ENCODE measurements at places on chromosomes 16 and 17. TPM values are rescaled to one million over a fixed set of nuclear protein-coding genes. Genes with fewer than 3 reads are reported as not detected.

CORO1A gene
- total RNA-seq, result 972 TPM

DNA sequence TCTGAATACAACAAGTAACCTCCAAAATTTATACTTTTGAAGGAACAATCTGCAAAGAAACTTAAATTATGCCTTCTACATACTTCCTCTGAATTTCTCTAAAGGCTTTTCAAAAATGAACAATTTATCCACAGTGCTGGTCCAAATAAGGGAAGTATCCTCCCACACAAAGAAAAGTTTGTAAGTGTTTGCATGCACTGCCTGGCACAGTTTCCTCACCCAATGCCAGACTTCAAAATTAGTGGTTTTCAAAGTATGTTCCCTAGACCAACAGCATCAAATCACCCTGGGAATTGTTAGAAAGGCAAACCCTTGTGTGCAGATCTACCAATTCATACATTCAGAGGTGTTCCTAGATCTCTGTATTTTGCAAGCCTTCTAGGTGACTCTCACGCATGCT lies 82.5 kb downstream of the PCTP start:
- peaks cover 1% of the 10 kb centered on the region for H3K4me1 ChIP-seq
- H3K27ac ChIP-seq, result no peak overlapping the region
- H3K27me3 ChIP-seq, result no peaks in the 10 kb centered on the region
- no peaks in the 10 kb centered on the region for H3K36me3 ChIP-seq
- DNase-seq, result no peak
- no peak overlapping the region for H3K4me3 ChIP-seq

GRCh38 chr17:37651849-37652248 lies 8.6 kb upstream of the DDX52 start:
- H3K27me3 ChIP-seq, result peaks cover 45% of the 10 kb centered on the region
- H3K4me1 ChIP-seq, result no peaks in the 10 kb centered on the region
- no peak overlapping the region for H3K4me3 ChIP-seq
- H3K36me3 ChIP-seq, result no peaks in the 10 kb centered on the region
- DNase-seq, result no peak
- H3K27ac ChIP-seq, result no peak overlapping the region

GRCh38 chr16:64397042-64397441 lies 724.8 kb downstream of the CDH11 start:
- H3K27ac ChIP-seq, result no peak overlapping the region
- no peak for DNase-seq
- no peaks in the 10 kb centered on the region for H3K36me3 ChIP-seq
- H3K4me3 ChIP-seq, result no peak overlapping the region
- no peaks in the 10 kb centered on the region for H3K4me1 ChIP-seq

DNA sequence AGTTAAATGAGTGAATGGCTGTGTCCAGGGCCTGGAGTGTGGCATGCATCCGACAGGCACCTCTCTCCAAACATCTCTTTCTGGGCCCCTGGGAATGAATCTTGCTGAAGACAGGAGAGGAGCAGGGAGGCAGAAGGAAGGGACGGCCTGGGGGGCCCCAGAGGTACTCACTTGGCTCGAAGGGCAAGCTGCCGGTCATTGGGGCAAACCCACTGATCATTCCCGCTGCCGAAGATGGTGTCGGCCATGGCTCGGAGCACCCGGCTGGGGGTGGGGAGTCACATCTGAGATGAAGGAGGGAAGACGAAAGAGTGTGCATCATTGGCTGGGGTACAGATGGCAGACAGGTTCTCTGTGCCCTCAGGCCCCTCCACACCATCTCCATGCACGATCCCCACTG lies 25.3 kb downstream of the RPH3AL start:
- no peak overlapping the region for H3K27ac ChIP-seq
- no peaks in the 10 kb centered on the region for H3K27me3 ChIP-seq
- H3K4me1 ChIP-seq, result peaks cover 22% of the 10 kb centered on the region
- no peak overlapping the region for H3K4me3 ChIP-seq

- no peaks in the 10 kb centered on the region for H3K27me3 ChIP-seq
- H3K4me3 ChIP-seq, result no peak overlapping the region
- H3K36me3 ChIP-seq, result no peaks in the 10 kb centered on the region
Measured at GRCh38 chr16:74046524-74046923, 250.1 kb upstream of the PSMD7 start.

DNA sequence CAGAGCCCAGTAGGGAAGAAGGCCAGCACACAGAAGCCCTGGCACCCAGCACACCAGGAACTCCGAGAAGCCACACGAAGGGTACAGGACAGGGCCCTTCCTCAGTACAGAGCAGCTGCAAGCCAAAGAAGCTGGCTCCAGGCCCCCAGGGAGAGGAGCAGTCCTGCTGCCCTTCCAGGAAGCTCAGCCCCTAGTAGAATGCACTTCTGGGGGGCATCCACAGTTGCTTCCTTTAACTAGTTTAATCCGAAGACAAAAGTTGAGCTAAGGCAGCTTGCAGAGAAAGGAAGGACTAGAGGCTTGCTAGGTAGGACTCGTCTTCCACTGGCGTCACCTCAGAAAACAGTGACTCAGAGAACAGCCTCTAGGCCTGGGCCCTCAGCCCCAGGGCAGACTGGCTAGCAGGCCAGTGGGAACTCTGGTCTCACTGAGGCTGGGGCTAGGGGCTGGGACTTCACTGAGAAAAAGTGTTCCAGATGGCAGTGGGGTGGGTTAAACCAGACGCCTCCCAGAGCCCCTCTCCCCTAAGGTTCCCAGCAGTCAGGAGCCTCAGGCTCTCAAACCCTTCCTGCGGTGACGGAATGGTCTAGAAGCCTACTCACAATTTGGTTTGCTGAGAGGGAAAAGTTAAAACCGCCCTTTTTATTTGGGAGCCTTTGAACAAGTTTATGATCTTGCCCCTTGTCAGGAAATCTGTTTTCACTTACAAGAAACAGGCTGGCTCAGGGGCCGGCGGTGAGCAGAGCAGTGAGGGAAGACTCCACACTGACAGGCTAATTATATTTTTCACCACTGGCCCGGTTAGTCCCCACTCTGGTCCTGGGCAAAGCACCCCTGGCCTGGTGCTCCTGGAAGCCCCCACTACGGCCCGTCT lies 41.4 kb downstream of the ACTG1 start:
- no peak overlapping the region for H3K27ac ChIP-seq
- DNase-seq, result no peak
- H3K36me3 ChIP-seq, result no peaks in the 10 kb centered on the region

DNA sequence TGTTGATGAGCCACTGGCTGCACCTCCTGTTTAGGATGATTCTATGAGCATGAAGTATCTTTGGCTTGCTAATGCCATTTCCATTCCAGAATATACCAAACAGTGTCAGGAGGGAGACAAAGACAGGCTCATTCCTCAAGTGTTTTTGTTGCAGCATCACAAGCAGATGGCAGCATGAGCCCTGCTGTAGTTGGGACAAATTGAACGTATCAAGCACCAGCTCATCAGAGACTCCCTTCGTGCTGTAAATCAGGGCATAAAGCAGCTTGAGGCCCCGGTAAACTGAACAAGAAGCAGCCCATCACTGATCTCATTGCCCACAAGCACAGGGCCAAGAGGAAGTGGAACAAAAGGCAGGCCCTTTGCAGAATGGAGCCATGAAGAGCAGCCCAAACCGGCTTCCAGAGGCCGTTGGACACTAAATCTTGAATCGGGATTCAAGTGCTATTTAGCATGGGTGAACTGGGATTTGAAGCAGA lies 45.9 kb upstream of the HS3ST3A1 start:
- no peaks in the 10 kb centered on the region for H3K27me3 ChIP-seq
- H3K27ac ChIP-seq, result no peak overlapping the region
- no peaks in the 10 kb centered on the region for H3K36me3 ChIP-seq
- H3K4me3 ChIP-seq, result no peak overlapping the region
- no peak for DNase-seq

VPS35L gene
- 30.2 TPM for total RNA-seq

- peaks cover 4% of the 10 kb centered on the region for H3K36me3 ChIP-seq
- no peak overlapping the region for H3K4me3 ChIP-seq
- no peak for DNase-seq
- H3K27ac ChIP-seq, result no peak overlapping the region
- H3K4me1 ChIP-seq, result peaks cover 3% of the 10 kb centered on the region
Measured at GRCh38 chr16:2710711-2711231, 9.3 kb downstream of the PRSS27 start.

DNA sequence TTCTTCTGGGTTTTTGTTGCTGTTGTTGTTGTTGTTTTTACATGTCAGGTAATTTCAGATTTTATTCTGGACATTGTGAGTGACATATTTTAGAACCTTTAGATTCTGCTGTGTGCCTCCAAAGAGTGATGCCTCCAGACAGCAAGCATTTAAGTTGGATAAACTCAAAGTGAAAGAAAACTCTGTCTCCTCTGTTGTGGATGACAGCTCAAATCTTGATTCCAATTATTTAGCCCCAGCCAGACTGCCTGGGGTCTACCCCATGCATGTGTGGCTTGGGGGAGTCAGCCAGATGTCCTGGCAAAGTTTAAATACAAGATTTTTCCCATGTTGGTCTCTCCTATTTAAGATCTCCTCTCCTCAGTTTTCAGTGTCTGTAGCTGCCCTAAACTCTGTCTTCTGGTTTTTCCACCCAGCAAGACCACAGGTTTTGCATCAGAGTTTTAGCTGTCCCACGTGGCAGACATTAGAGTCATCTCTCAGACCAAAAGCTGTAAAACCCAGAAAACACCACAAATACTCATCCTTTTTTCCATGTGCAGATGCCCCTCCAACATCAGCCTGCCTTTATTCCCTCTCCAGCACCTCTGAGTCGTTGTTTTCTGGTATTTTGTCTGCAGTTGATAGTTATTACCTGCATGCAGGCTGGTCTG lies 19.4 kb upstream of the ZNF469 start:
- H3K36me3 ChIP-seq, result no peaks in the 10 kb centered on the region
- no peak overlapping the region for H3K27ac ChIP-seq

DNA sequence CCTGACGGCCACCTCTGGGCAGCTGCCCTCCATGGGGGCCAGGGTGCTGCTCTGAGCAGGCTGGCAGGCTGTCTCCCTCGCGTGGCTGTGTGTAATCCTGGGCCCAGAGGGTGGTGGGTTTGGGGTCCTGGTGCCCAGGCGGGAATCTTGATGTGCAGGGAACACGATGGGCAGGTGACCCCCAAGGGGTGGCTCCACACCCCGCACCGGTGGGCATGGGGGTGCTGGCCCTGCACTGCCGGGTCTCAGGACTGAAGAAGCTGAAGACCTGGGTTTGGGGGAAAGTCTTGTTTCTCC lies 8.6 kb downstream of the CHMP6 start:
- no peak for DNase-seq
- H3K27me3 ChIP-seq, result peaks cover 31% of the 10 kb centered on the region
- peaks cover 1% of the 10 kb centered on the region for H3K36me3 ChIP-seq

- H3K4me3 ChIP-seq, result no peak overlapping the region
- no peak for DNase-seq
- H3K36me3 ChIP-seq, result no peaks in the 10 kb centered on the region
Measured at GRCh38 chr17:55648086-55648485, 74.6 kb downstream of the TMEM100 start.

CTRL gene
- 6.8 TPM for total RNA-seq

DNA sequence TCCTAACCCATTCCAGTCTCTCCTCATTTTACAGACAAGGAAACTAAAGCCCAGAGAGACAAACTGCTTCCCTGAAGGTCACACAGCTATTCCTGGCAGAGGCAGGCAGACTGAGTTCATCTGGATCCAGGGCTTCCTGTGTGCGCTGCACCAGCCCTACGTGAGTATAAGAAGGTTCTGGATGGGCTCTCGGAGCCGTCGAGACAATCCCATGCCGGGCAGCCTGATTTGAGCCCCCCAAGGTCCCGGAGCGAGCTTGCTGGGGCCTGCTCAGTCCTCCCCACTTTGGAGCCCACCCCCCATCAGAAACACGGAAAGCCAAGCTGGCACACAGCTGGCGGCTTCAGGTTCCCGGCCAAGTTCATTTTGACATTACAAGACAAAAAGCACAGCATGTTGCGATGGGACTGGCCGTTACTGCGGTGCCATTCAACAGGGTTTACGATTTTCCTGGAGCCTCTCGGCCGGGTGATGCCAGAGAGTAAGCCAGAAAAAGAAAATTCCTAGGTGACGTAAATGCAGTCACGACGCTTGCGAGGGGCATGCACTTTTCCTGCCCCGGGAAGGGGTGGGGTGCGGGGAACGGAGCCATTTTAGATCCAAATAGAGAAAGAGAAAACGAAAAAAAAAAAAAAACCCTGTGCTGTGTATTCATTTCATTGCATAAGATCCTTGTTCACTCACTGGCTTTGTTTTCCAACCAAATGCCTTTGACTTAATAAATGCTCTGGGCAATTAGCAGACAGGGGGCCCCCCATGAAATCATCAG lies 167.1 kb upstream of the FOXF1 start:
- peaks cover 3% of the 10 kb centered on the region for H3K4me1 ChIP-seq
- peaks cover 77% of the 10 kb centered on the region for H3K27me3 ChIP-seq
- no peaks in the 10 kb centered on the region for H3K36me3 ChIP-seq

GRCh38 chr16:81713295-81713772 lies 65.8 kb upstream of the PLCG2 start:
- DNase-seq, result no peak
- H3K36me3 ChIP-seq, result no peaks in the 10 kb centered on the region
- no peaks in the 10 kb centered on the region for H3K27me3 ChIP-seq
- H3K4me3 ChIP-seq, result no peak overlapping the region
- no peak overlapping the region for H3K27ac ChIP-seq

DNA sequence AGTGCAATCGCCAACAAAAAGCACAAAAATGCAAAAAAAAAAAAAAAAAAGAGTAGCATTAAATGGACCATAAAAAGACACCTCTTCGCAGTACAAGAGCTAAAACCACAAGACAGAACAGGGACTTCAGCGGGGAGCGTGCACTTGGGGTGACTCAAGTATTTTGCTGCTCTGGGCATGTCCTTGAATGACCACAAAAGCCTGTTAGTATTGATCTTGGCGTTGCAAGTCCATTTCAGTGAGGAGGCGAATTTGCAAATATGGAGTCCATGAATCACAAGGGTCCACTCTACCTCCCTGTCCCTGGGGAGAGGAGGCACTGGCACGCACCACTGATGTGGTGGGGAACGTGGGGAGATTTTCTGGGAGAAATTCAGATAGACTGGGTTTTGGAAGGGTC lies 78.9 kb downstream of the CNGB1 start:
- H3K4me3 ChIP-seq, result no peak overlapping the region
- no peak for DNase-seq

ATXN2L gene
- total RNA-seq, result 308 TPM

SPNS3 gene
- 11.7 TPM for total RNA-seq

- no peaks in the 10 kb centered on the region for H3K36me3 ChIP-seq
- no peak overlapping the region for H3K27ac ChIP-seq
- peaks cover 16% of the 10 kb centered on the region for H3K27me3 ChIP-seq
- no peak for DNase-seq
- no peaks in the 10 kb centered on the region for H3K4me1 ChIP-seq
- H3K4me3 ChIP-seq, result no peak overlapping the region
Measured at GRCh38 chr17:79106958-79107357, 32.3 kb downstream of the ENGASE start.

SHCBP1 gene
- 41.6 TPM for total RNA-seq

DNA sequence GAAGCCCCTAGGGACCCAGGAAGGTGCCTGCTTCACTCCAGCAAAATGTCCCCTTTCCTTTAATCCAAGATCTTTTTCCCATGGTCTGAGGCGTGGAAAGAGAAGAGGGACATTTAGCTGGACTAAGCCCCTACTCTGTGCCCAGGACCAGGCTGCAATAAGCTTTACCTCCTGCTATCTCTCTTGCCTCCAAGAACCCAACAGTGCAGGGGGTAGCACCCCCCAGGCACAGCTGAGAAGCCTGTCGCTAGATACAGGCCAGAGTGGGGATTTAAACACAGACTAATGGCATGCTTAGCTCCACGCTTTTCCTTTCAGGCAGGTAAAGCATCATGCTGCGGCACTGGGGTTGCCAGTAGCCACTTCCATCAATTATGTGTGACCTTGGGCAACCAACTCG lies 24.5 kb upstream of the CCL1 start:
- no peak overlapping the region for H3K4me3 ChIP-seq
- H3K36me3 ChIP-seq, result no peaks in the 10 kb centered on the region
- H3K27ac ChIP-seq, result no peak overlapping the region

KRT9 gene
- not detected for total RNA-seq

CFAP97D1 gene
- total RNA-seq, result not detected

SEPTIN12 gene
- not detected for total RNA-seq

- H3K27me3 ChIP-seq, result no peaks in the 10 kb centered on the region
- H3K27ac ChIP-seq, result no peak overlapping the region
- H3K4me3 ChIP-seq, result no peak overlapping the region
- H3K4me1 ChIP-seq, result no peaks in the 10 kb centered on the region
Measured at GRCh38 chr17:50088952-50089825, 6.0 kb upstream of the PDK2 start.
